ENCODE measurements at places on chromosomes 7 and 10.

DNA sequence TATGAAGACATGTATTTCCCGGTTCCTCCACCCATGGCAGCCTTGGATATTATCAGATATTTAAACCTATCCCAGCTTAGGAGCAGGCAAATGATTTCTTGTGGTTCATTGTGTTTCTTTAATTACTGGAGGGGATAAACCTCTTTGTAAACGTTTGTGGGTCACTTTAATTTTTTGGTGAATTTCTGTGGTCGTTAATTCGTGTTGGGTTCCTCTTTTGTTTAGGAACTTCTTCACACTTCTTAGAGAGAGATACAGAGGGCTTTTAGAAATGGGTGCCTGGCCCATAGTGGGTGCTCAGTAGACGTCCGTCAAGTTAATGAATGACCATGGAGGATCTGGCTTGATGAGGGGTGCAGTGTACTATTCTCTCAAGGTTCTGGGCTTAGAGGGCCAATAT lies 27.2 kb upstream of the NUB1 start:
- DNase-seq: no peak

- DNase-seq: no peak
These were observed 14.5 kb downstream of the ADCYAP1R1 start for GRCh38 chr7:31066516-31067130.

- no peak for DNase-seq
These were observed 210.7 kb upstream of the GNAI1 start for GRCh38 chr7:79923953-79924352.

DNA sequence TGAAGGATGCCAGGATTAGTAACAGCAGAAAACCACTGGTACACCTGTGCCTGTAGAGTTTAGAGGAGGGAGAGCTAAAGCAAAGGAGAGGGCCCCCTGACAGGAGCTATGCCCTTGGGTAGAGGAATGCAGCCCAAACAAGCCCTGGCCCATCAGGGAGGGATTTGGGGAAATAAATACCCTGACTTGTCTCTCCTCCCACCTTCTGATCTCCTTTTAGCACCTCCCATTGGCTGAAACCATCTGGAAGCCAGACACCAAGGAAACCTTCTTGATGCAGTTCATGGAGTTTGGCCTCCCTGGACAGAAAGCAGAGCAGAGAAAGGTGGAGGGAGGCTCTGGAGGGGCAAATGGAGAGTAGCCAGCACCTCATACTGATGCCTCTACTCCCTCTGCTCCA lies 45.3 kb downstream of the ADRA2A start:
- DNase-seq: no peak

DNA sequence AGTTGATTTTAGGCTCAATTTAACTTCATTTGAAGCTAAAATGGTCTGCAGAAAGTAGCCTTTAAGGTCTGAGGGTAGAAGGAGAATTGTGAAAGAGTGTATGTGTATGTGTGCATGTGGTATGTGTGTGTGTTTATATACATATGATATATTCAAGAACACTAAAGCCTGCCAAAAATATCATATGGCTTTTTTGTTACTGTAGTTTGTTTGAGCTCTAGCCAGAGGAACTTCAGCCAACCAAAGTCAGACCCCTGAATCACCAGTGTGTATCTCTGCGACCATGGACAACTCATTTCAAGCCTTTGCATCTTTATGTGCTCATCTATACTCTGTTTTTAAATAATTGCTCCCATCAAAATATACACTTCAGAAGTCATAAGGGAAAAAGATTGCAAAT lies 58.4 kb upstream of the HDAC9 start:
- no peak for DNase-seq

DNA sequence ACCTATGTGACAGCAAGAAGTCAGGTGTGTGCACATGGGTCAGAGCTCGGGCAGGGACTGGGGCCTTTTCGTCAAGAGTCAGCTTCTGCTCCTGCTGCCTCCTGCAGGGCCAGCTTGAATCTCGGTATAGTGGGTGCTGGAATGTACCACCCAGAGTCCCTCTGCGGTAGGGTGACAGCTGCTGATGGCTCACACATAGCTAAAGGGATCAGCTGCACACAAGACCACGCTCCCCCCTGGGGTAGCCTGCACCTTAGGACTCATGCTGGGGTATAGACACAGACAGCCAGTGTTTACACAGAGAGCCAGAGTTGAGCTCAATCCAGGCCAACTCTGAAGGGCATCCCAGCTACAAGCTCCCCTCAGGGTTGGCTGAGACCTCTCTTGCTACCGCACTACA lies 14.0 kb upstream of the COL13A1 start:
- DNase-seq: no peak

GRCh38 chr7:101912716-101913110 lies 95.3 kb downstream of the CUX1 start:
- no peak for DNase-seq
